ENCODE measurements at places on chromosomes 2 and 18.

- DNase-seq: no peak
These were observed 755 bp downstream of the EIF4E2 start for GRCh38 chr2:232551250-232551638.

GRCh38 chr18:4581966-4582365 lies 126.9 kb upstream of the DLGAP1 start:
- no peak for DNase-seq

DNA sequence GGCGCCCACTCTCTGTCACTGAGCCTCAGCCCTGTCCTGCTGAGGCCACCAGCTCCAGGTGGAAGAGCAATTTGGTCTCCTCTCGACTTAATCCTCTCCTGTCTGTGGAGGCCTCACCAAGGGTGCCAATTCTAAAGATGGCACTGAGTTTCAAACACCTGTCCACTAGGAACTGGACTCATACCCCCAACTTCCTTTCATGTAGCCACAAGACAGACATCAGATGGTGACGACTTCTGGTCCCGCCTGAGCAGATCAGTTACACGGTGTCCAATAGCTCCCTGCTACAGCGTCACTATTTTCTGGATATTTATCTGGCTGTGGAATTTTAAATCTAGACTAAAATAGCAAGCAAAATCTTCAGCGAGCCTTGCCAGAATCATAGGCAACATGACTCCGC lies 24.5 kb upstream of the SP5 start:
- no peak for DNase-seq

GRCh38 chr2:45540942-45541341 lies 70.1 kb downstream of the SRBD1 start:
- DNase-seq: no peak

DNA sequence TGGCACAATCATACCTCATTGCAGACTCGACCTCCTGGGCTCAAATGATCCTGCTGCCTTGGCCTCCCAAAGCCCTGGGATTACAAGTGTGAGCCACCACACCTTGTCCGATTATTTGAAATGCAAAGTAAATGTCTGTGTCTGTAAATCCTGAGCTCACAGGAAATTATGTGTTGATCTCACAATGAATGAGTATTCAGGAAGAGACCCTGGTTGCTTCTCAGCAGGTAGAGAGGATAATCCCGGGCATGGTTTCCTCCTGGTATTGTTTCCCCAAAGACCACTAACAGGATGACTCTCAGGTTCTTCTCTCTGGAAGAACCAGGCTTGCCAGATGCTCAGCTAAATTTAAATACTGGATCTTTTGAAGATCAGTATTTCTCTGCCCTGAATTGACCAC lies 147.6 kb downstream of the LDLRAD4 start:
- peak; percentile 15 for DNase-seq

- no peak for DNase-seq
These were observed 135.3 kb upstream of the SH3BP4 start for GRCh38 chr2:234816491-234816890.

Measured in osteoblast (primary cell).